ENCODE measurements at places on chromosomes 7 and 10.

DNA sequence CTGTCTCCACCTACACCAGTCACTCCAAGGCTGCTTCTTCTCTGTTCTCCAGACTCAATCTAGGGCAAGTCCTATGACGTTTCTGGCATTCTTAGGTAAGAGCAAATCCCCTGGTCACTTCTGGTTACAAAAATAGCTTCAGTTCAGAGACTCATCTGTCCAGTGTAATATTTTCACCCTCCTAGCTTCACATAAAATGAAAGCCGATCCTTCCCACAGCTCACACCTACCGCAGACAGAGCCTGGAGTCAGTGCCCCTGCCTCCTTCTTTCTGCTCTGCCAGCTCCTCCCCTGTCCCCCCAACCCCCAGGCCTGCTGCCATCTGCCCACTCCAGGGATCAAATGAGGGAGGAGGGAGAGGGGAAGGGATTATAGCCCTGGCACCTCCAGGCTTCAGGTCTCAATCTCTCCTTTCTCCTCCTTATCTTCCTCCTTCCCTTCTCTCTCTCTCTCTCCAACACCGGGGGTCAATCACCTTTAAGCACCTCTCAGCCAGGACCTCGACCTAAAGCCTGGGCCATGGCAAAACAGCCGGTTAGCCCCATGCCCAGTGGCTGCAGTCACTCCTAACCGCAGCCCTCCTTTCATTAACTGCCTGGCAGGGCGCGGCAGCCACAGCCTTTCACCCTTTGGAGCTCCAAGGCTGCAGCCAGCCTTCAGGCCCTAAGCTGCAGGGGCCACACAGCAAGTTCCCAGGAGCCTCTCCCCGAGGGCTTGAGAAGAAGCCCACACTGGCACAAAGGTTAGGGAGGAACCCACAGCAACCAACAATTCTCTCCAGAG is 292.6 kb upstream of the MGMT start:
- no peak for DNase-seq

- DNase-seq, result no peak
Observed at GRCh38 chr7:148466120-148466519, 124.4 kb upstream of the C7orf33 start.

DNA sequence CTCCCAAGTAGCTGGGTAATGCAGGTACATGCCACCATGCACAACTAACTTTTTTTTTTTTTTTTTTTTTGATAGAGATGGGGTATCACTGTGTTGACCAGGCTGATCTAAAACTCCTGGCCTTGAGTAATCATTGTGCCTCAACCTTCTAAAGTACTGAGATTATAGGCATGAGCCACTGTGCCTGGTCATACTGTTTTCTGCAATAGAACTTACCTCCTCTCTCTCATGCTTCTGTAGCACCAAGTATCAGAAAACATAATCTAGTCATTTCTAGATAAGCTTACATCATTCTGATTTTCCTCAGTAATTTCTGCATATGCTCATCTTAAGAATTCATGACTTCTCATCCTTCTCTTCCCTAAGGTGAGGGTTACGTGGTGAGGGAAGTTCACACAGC is 210.0 kb downstream of the IMMP2L start:
- no peak for DNase-seq

GRCh38 chr7:151275813-151276577 is 27.5 kb upstream of the SMARCD3 start:
- DNase-seq, result no peak

- DNase-seq, result no peak
Observed at GRCh38 chr7:73645643-73646174, 21.4 kb upstream of the MLXIPL start.

- peak; percentile 45 for DNase-seq
Observed at GRCh38 chr10:44878706-44879530, 32.2 kb upstream of the TMEM72 start.

Measured in bone marrow (tissue), 2 donors.